HuH-7.5 (cell line): ENCODE measurements at places on chromosomes 1 and 21.

DNA sequence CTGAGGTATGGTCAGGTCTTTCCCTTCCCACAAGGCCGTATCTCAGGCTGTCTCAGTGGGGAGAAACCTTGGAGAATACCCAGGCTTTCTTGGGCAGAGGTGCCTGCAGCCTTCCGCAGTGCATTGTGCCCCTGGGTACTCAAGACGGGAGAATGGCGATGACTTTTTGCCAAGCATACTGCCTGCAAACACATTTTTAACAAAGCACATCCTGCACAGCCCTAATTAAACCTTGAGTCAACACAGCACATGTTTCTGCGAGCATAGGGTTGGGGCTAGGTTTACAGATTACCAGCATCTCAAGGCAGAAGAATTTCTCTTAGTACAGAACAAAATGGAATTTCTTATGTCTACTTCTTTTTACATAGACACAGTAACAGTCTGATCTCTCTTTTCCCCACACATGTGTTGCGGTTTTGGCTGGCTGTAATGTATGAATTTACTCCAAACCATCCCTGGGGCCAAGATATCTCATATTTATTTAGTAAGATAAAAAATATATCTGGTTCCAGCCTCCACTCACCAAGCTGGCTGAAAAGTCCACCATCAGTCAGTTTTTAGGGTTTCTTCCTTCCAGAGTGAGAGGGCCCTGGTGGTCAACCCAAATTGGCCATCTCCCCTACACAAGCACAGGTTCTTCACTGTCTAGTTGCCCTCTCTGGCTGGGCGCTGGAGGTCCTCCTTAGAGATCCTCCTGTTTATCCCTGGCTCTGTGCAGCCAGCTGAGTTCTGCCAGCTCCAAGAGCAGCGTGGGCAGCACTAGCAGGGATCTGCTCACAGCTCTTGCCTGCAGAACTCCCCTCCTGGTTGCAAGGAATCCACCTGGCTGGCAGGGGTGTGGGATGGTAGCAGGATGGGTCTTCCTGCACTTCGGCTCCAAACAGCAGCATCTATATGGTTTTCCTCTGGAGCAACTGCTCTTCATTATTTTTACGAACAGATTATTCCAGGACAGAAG is 2.6 kb downstream of the FAAH start:
- no peak for DNase-seq

DNA sequence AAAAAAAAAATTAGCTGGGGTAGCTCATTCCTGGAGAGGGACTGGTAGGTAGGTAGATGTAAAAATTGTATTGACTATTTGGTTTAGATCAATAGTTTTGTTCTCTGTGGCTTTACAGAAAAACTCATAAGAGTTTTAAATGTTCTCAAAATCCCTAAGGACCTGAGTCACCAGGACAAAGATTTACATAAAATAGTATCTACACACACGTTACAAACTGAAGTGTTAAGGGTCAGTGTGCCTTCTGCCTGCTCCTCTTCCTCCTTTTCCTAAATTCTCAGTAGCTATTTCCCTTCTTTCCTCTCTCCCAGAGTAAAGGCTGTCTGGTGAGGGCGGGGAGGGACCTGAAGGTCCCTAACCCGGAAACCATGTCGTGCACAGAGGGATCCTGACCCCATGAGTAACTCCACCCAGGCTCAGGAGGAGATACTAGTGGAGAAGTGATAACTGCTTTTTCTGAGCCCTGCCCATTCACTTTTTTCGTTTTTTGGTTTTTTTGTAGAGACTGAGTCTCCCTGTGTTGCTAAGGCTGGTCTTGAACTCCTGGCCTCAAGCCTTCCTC is 8.1 kb downstream of the PLEKHM2 start:
- no peak for DNase-seq

GRCh38 chr1:226964611-226965486 is 24.8 kb downstream of the COQ8A start:
- no peak for DNase-seq

DNA sequence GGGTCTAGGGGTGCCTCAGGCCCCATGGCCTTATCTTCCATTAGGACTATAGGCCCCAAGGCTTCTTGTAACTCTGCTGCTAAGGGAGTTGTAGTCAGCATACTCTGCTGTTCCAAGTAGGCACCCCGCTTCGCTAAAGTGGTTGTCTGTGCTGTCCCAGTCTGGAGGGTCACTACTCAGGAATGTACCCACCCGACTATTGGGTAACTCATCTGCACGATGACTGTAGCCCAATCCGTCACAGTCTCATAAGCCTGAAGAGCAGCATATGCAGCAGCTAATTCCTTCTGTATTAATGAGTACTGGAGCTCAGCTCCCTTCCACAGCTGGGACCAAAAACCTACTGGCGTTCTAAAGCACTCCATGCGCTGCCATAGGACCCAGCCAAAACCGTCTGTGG is 111.0 kb downstream of the GDAP2 start:
- DNase-seq: no peak

DNA sequence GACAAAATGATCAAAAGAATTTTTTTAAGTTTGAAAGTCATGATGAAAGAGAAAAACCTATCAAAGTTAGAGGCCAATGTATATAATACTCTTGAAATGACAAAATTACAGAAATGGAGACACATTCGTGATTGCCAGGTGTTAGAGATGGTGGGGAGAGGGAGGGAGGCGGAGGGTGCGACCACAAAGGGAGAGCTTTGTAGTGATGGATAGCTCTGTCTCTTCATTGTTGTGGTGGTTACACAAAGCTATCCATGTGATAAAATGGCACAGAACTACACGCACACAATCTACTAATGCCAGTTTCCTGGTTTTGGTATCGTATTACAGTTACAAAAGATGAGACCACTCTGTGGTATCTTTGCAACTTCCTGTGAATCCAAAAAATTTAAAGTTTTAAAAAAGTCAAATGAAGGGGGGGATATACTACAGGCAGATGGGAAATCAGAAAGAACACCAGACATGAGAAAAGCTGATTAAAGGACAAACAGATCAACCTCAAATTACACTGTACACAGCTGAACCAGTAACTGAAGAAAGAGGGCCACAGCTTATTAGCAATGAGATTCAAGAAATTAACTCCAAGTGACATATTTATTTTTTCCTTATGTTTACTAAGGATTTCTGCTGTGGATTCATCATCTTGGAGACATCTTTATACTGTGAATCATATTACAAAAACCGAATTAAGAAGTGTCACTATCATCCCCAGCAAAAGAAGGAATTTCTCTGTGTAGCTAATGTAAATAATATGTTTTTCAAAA is 199.1 kb downstream of the SLC45A1 start:
- DNase-seq: no peak

DNA sequence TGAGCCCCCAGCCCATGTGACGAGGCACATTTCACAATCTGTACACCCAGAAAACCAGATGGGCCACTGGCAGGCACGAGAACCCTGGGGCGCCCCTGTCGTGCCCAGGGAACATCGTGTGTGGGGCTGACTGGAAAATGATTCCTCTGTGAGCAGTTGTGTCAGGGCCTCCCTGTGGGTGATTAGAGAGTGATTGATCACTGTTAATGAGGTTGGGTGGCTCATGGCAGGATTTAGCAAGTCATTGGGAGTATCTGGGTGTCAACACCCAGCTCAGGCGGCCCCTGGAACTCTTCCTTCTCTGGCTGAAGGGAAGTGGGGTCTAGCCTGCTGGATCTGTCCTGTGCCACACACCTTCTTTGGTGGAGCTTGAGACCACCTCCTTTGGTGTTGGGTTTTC is 5.7 kb downstream of the GRHL3 start:
- no peak for DNase-seq

DNA sequence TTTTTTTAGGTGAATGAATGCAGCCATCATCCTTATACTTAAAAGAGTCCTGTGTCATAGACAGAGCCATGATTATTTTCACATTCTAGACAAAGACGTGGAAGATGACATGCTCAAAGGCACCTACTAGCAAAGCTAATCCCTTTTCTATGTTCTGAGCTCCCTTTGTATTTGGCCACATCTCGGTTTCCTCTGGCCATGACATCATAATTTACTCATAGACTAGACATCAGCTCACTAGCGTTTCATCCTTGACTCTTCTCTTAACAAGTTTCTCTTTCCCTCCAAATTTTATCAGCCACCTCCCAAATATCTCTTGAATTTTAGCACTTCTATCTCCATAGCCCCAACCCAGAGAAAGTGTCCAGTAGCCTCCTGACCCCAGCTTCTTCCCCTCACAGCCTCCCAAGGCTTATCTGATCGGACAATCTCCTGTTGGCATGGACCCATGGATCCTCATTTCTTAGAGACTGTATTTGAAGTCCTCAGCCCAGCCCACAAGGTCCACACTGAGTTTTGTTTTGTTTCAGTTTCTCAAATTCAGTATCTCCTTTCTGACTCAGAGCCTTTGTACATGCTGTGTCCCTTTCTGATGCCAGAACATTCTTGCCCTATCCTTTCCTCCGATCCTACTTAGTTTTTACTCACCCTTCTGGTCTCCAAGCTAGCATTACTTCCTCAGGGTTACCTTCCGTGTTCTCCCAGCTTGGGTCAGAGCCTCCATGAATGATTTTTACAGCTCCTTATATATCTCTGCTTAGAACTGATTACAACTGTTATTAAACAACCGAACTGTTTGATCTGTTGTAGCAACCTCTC is 33.0 kb upstream of the EPS8L3 start:
- DNase-seq: no peak

DNA sequence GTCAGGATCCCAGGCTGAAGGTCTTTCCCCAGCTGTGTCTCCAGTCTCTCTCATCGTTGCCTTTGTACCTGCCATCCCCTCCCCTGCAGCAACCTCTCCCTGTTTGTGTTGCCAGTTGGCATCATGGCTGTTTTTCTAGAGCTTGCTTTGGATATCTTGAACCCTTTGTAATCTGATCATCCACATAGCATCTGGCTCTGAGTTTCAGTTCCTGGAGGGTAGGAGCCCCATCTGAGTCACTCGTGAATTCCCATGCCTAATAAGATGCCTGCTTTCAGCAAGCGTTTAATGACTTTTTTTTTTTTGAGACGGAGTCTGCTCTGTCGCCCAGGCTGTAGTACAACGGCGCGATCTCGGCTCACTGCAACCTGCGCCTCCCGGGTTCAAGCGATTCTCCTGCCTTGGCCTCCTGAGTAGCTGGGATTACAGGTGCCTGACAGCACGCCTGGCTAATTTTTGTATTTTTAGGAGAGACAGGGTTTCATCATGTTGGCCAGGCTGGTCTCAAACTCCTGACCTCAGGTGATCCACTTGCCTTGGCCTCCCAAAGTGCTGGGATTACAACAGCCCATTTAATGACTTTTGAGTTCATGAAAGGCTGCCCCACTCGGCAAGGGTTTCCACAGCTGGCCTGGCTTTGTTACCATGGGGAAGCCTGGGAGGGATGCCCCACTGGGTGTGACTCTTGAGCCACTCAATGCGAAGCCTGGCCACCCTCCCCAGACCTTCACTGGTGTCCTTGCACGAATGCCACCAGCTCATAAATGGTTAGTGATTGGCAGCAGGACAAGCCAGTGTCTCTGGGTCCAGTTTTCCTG is 11.9 kb downstream of the ALPL start:
- no peak for DNase-seq

DNA sequence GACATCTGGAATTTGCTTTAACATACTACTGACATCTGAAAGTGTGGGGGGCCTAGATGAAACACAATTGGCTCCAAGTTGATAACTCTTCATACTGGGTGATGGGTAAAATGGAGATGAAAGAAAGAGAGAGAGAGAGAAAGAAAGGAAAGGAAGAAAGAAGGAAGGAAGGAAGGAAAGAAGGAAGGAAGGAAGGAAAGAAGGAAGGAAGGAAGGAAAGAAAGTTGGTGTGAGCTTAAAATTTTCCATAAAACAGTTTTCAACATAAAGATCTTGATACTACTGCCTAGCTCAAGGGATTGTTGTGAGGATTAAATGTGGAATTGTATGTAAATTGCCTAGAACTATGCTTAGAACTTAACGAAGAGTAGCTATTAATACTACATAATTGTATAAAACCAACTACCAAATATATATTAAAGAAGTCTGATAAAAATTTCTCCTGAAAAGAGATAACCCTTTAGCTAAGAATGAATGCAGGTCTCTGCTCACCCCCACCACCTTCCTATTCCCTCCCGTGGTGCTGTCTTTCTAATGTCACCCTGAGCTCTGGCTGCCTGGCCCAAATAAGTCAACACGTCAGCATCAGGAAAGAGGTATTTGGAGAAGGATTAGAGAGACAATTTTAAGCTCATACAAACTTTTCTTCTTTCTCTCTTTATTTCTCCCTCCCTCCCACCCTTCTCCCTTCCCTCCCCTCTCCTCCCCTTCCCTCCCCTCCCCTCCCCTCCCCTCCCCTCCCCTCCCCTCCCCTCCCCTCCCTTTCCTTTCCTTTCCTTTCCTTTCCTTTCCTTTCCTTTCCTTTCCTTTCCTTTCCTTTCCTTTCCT is 89.3 kb upstream of the SGIP1 start:
- no peak for DNase-seq

- no peak for DNase-seq
Observed at GRCh38 chr21:42317341-42317741, 2.1 kb upstream of the TFF3 start.

DNA sequence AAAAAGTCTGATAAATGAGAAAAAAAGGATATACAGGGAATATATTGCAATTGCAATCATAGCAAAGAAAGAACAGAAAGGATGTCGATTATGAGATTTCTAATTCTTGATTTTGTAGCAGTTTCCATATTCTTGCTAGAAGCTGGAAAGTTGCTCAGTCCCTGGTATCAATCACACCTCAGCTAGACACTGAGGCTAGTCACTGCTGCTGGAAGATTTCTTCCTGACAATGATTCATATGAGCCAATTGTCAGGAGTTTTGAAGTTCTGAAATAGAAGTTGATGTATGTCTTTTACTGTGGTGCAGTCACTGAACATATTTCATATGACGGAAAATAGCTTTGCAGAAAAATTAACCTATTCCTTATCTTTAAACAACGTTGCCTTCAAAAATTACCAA is 208.4 kb upstream of the C1orf105 start:
- no peak for DNase-seq

DNA sequence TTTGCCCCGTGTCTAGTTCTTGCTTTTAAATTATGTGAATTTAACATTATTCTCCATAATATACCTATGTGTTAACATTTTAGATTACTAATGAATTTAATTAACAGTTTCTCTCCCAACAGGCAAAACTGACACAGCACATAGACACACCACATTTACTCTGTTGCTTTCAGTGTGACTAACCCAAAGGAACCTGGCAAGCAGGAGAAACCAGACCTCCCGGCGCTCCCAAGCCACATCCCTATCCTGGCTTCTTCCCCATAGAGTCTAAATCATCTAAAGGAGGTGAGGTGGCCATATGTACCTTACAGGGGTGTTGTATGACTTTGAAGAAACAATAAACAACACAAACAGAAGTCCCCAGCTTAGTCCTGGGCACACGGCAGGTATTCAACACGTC is 69.2 kb downstream of the CAPZB start:
- DNase-seq: no peak

DNA sequence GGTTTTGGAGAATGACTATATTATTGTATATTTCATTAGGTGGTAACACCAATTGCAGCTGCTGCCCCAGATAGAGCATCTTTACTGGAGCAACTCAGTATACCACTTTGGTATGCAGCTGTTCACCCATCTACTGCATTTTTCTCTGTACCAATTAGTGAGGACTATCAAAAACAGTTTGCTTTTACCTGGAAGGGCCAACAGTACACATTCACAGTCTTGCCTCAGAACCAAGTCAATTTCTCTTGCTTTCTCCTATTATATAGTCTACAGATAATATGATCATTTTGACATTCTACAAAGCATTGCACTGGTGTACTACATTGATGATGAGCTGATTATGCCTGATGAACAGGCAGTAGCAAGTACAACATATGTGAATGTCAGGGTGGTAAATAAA is 99.3 kb downstream of the PTPRU start:
- no peak for DNase-seq

- peak; percentile 84 for DNase-seq
Observed at GRCh38 chr1:15684468-15685291, 560 bp downstream of the PLEKHM2 start.
